ENCODE measurements at places on chromosomes 5 and 9.
A peak's percentile ranks its signal among the peaks of the same experiment; 100 is the strongest.

DNA sequence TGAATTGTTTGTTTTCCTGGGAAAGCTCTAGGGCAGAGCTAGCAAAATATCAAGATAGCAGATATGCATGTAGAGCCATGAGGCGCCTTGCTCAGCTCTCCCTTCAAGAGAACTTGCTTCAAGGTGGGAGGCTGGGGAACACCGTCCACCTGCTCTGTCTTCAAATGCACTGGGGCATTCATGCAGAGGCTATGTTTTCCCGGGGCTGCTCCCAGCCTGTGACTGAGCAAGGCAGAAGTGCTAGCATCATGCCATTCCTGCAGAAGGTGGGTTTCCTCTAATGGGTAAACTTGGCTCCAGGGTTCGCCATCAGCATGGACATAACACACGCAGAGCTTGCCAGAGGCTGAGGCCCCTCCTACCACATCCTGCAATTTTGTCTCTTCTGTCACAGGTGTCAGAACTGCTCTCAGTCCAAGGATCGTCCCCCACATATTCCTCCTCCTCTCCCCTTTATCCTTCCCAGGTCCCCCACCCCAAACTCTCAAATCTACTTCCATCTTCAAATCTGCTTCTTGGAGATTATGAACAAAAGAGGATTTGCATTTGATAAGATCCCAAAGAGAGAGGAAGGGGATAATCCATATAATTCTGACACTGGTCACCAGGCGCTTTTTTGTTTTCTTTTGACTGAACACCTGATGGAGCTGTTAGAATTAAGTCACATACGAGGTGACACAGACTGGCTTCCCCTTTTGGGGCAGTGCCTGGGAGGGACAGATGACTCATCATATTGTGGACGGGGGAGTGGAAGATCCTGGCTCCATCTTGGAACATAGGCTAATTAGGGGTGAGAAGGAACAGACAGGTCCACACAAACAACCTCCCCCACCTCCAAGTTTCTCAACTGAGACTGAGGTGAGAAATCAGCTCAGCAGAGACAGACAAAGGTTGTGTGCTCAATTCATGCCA is 85.0 kb upstream of the TAF11L2 start:
- no peak for DNase-seq

- no peak for DNase-seq
Observed at GRCh38 chr5:56671571-56671970, 143.8 kb upstream of the MAP3K1 start.

DNA sequence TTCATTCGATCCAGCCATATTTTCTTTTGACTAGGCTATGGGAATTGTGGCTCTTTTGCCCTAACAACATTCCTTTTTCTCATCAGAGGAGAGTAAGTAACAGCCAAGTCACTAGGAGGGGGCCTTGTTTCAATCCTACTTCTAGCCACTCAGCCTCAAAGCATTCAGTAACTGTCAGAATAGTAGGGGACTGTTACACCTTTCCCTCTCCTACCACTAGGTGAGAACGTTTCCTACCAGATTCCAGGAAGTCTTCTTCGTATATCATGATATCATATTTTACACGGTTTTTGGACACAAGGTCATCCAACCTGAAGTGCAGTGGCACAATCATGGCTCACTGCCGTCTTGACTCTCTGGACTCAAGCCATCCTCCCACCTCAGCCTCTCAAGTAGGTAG is 171.3 kb upstream of the CDH12 start:
- no peak for DNase-seq

DNA sequence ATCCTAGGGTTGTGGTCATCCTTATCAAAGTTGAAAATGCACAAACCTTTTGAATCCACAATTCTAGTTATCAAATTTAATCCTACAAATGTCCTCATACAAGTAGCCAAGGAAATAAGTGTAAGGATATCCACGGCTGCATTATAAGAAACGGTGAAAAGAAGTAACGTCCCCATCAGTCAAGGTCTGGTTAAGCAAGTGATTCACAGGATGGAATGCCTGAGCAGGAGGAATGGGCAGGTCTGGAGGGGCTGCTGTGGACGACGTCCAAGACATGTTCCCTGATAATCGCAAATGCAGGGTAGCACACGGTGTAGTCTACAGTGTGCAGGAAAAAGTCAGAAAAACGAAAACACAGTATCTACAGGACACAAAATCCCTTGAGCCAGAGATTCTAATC is 118.6 kb downstream of the ADAMTS2 start:
- DNase-seq: no peak

DNA sequence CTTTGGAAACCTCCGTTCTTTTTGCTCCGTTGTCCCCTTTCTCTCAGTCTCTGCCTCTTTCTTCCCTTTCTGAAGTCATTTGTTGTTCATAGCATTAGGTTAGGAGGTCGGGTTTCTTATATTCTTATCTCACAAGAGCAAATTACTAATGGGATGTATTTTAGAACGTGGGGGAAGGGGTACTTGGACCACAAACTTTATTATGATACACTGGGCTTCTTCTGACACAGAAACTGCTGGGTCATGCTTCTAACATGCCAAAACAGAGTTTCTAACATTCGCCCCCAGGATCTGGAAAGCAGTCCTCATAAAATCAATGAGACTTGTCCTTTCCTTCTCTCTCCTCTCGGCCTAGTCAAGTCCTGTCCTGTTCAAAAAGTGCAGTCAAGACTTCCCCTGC is 334.4 kb downstream of the GADD45G start:
- DNase-seq: no peak

- DNase-seq: no peak
Observed at GRCh38 chr5:90347462-90347861, 62.1 kb downstream of the CETN3 start.

DNA sequence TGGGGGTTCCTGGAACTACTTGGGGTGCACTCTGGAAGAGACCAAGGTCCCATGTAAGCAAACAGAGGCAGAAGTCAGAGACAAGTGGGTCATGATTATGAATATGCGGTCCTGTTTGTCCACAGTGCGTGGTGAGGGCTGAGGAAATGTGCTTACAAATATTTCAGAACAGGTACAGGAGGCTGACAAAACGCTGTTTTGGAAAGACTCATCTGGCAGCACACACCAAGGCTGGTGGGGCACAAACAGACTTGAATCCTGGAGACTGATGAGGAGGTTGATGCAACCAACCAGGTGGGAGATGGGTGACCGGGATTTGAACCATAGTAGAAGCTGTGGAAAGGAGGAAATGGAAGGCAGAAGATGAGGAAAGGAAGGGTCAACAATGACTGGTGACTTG is 83.8 kb downstream of the ADRB2 start:
- DNase-seq: no peak

- DNase-seq: no peak
Observed at GRCh38 chr9:134425401-134425800, 99.1 kb downstream of the RXRA start.

- DNase-seq: no peak
Observed at GRCh38 chr9:98191671-98192502, 550 bp downstream of the CORO2A start.

GRCh38 chr5:92729088-92729487 is 851.9 kb downstream of the NR2F1-AS1 start:
- no peak for DNase-seq

GRCh38 chr9:129816501-129817435 is 7.2 kb downstream of the TOR1A start:
- no peak for DNase-seq

DNA sequence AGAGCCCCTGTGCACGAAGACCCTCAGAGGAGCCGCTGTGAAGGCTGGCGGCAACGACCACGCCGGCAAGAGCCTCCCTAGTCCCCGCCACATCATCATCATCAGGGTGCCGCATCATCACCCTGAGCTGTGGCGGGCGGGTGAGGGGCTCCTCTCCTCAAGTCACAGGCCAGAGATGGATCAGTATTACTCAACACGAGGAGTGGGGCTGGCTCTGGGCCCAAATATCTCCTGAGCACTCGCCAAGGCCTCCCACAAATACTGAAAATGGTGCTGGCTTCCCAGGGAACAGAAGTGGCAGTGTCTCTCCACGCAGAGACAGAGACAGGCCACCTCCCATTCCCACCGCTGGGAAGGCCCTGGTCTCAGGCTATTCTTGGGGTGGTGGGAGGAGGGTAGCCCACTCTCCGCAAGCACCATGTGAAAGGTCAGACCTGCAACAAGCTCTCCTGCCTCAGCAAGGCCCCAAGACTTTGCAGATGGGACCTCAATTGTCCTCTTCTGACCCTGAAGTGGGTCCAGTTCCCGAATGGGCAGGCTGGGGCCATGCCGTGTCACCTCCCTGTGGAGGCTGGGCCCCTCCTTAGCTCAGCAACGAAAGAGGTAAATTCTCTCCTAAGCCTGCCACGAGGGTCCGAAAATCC is 39.3 kb upstream of the ZNF354A start:
- DNase-seq: no peak

- DNase-seq: no peak
Observed at GRCh38 chr5:158390577-158390976, 531.6 kb upstream of the CLINT1 start.

- DNase-seq: no peak
Observed at GRCh38 chr9:105138306-105138801, 106.1 kb upstream of the SLC44A1 start.

DNA sequence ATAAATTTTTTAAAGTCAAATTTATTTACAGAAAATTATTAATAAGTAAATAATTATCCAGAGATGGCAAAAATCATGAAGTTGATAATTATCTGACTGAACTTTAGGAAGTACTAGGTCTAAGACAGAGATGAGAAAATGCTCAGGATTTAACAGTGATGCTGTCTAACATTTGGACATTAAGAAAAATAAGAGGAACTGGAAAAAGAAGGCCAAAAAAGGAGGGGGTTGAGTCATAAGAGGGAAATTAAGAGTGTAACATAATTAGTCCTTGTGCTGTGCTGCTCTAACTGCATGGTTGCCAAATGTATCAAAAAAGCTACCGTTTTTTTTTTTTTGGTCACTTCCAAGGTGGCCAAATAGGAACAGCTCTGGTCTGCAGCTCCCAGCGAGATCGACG is 35.4 kb upstream of the TUT7 start:
- no peak for DNase-seq

DNA sequence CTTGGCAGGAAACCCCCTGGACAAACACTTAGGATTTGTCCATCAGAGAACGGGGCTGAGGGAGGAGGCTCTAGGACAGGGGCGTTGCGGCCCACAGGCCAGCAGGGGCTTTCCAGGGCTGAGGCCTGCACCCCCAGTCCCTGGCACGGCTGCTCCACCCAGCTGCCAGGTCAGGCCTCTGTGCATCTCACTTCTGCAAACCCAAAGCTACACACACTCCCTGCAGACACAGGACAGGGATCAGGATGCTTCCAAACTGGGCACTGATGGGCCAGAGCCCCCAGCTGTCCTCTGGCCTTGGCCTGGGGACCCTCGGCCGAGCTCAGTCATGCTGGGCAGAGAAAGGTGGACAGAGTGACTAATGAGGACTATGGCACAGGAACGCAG is 106.2 kb upstream of the SARDH start:
- DNase-seq: no peak

GRCh38 chr5:33999978-34000377 is 7.9 kb downstream of the AMACR start:
- no peak for DNase-seq

GRCh38 chr5:144958002-144958401 is 787.3 kb downstream of the KCTD16 start:
- no peak for DNase-seq

- no peak for DNase-seq
Observed at GRCh38 chr9:14978022-14979000, 68.1 kb upstream of the FREM1 start.

- no peak for DNase-seq
Observed at GRCh38 chr9:130658893-130659698, 5.3 kb upstream of the PRDM12 start.

DNA sequence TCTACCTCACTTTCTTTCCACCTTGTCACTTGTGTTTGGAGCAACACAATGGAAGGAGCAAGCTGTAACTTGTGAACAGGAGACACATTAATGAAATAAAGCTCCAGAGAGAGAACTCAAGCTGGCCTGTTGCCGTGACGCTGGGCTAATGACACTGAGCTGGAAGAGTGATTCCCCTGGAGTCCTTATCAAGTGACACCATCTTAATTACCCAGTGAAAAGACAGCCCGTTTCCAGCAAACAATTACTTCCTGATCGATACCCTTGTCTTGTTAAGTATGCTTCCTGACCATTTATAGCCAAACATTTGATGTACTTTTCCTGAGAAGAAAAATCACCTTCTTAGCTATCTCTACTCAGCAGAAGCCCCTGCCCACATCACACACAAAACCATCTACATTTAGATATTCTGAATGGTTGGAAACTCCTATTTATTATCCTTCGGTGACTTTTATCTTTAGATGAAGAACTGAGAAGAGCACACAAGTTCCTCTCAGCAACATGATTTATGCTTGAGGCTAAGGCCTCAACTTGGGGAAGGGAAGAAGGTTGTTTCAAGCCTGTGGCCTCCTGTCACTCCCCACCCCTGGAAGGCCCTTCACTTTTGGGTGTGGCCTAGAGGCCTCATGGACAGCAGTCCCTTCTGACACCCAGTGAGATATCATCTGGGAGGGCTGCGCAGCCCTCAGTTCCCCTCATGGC is 34.1 kb downstream of the CRHBP start:
- no peak for DNase-seq

GRCh38 chr5:912280-913091 is 19.8 kb downstream of the TRIP13 start:
- DNase-seq: no peak

DNA sequence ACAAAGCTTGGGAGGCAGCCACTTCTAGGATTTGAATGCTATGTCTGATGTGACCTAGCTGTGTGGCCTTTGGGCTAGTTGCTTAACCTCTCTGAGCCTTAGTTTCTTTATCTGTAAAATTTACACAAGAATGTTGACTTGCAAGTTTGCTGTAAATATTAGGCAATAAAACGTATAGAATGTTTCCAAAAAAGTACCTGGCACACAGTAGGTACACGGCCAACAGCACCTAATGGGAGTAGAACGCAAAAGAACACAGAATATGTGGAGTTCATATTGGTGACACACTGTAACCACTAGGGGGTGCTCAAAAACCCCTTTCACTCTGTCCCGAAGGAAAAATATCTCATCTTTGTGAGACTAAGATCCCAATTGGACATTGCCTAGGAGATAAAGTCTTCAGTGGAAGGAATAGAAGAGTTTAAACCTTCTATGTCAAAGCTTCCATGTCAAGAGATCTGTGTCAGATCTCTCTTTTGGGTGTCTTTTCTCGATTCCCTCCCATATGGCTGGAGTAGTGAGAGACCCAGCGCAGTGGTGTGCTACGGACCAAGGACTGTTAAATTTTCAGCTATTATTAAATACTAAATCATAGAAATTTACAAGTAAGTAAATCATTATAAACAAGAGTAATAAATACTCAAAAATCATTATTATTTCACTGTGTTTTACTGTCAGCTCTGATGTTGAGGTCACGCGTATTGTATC is 145.4 kb upstream of the RAD23B start:
- DNase-seq: peak; percentile 36

DNA sequence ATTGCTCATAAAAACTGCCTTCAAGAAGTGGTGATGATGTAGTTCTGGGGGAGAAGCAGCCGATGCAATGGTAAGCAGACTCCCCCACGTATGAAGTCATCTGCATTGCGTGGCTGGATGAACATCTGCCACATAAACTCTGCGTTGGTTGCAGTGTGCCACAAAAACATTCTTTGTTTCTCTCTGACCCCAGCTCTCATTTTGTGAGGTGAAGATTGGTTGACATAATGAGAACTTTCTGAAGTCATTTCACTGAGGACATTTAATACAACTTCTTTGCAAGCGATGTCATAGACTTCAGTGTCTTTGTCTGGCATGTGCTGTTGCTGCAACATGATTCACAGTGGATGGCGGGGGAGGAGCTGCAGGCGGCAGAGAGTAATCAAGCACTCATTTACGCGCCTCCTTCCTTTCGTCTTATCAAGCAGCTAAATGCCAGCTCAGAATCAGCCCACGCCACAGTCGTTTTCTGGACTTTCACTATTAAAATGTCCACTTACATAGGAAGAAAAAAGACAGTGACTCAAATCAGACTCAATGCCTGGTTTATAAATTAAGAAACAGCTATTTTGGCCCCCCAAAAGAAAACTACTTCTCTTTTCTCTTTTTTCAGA is 91.5 kb upstream of the NFIL3 start:
- DNase-seq: peak; percentile 36
